ENCODE measurements at places on chromosomes 13 and 19.

DNA sequence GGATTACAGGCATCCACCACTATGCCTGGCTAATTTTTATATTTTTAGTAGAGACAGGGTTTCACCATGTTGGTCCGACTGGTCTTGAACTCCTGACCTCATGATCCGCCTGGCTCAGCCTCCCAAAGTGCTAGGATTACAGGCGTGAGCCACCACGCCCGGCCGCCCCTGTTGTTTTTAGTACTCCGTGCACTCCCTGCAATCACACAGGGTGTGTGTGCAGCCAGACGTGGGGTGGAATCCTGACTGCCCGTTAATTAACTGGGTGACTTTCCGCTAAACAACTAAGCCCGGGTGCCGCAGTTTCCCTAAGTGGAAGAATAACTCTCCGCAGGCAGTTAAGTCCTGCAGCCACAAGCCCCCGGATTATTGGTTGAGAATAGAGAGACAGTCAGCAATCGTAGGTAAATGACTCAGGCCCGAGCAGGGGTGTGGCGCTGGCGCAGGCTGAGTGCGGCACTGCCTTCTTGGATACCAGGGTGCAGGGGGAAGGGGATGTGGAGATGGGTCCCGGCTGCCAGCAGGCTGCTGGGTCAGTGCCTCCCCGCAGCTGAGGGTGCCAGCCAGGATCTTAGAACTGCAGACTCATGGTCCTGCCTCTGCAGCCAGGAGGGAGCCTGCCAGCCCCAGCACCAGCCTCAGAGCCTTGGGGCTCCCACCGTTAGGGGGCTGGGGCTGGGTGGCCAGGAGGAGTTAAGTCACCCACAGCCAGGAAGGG, 6.1 kb upstream of the FXYD3 start:
- peak; percentile 64 for DNase-seq

DNA sequence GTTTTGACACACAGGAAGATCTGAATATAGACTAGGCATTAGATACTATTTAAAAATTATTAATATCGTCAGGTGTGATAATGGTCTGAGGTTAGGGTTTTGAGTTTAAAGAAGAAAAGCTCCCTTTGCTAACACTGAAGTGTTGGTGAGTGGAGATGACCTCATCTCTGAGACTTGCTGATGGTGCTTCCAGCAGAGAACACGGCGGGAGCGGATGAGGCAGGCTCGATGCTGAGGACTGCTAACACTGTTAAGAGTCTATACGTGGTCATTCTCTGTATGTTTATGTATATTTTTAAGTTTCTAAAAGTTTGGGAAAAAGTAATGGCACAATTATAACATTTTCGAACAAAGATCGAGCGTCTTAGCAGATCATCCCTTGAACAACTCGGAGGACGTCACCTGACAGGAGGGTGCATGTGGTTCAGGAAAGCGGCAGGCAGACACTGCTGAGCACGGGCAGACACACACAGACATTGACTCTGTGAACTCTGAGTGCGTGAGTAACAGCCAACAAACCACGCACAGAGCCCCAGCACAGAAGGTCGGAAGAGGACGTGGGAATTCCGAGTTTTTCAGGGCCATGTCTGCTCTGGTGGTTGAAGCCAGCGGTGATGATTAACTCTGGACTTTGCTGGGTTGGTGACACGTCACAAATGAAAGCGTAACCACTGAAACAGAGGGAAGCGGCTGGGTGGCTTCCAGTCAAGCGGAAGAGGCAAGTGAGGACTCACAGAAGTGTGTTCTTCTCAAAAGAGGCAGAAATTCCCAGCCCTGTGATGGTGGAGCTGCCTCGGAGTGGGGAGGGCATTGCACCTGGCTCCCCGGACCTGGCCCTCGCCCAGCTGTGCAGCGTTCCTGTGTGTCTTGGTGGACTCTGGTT, 91.9 kb upstream of the TEX29 start:
- no peak for DNase-seq

GRCh38 chr19:3817761-3818160, 31.6 kb upstream of the MATK start:
- DNase-seq, result no peak

DNA sequence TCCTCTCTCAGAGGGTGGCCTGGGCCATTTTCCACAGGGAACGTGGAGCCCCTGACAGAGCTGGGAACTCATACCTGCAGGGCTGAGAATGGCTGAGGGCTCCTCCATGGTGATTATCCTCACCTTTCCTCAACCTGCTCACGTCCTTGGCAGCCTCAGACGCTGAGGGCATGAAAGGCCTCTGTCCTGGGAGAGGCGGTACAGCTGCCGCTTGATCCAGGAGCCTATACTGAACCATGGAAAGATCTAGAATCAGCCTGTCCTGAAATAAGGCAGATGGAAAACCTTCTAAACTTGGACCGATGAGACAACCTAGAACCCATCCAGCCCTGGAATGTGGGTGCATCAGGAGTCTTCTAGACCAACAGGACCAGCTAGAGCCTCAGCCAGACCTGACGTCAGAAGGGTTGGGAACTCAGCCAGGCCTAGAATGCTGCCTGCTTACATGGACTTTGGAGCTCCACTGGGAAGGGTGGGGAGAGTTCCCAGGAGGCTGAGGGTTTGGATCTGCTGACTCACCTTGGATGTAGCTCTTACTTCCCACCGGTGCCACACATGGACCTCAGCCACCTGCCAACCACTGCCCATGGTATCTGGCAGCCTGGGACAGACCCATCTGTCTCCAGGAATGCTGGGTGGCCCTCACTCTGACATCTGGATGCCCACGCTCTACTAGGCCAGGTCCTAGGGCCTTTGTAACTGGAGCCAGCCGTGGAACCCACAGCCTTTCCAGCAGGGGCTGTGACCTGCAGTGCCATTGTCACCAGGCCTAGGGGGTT, 7.5 kb downstream of the KCTD15 start:
- no peak for DNase-seq

GRCh38 chr19:50663482-50663790, 14.2 kb downstream of the C19orf81 start:
- DNase-seq, result peak; percentile 60

DNA sequence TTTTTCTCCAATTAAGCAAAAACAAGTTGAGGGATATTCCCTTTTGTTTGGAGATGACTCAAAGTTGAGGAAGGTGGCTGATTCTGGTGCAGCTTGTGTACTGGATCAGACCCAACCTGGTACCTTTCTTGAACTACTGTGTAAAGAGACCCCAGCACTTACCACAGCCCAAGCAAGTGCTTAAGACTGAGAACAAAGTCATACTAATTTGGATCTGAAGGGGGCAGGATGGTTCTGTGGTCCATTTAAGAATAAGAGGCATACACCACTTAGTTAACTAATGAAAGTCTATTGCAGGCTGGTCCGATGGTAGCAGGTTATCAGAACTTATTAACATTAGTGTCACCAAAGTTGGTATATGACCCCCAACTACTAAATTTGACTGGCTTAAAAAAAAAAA, 6.3 kb downstream of the THSD1 start:
- DNase-seq, result peak; percentile 45

DNA sequence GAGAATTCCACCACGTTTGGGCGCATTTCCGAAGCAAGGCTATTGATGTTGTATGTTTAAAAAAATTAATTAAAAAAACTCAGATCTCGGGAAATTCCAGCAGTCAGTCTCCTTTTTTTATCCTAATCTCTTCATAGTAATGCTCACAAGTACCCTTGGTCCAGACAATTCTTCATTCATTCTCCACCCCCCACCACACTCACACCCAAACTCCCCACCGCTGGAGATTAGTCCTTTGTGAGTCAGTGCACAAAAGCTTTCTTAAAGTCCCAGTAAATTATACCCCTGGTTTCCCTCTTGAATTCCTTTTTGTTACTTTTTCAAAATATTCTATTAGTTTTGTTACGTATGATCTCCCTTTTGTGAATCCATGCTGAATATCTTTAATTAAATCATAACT, 274.6 kb downstream of the ZNF536 start:
- no peak for DNase-seq

- DNase-seq, result peak; percentile 87
Observed at GRCh38 chr19:12800466-12800770, 1.2 kb downstream of the PRDX2 start.

GRCh38 chr13:71856548-71857043, 10.4 kb downstream of the DACH1 start:
- no peak for DNase-seq

DNA sequence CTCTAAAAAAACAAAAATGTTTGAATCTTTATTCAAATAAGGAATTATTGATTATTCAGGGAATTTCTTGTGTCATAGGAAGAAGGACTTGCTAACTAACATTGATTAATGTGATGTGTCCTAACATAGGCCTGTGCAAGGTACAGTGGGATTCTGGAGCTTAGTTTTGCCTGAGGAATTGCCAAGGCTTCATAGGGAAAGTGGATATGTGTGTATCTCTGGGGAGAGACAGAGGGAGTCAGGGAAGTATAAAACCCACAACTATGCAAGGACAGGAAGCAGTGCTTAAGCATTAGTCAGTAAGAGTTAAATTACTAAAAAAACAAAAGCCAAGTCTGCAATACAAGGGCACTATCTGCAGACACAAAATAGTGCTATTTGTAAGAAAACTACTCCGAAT, 59.6 kb downstream of the WDFY2 start:
- no peak for DNase-seq

GRCh38 chr13:73754241-73754640, 380.0 kb downstream of the KLF12 start:
- DNase-seq, result no peak

- peak; percentile 88 for DNase-seq
Observed at GRCh38 chr13:50911081-50911631, 1.6 kb downstream of the RNASEH2B start.

DNA sequence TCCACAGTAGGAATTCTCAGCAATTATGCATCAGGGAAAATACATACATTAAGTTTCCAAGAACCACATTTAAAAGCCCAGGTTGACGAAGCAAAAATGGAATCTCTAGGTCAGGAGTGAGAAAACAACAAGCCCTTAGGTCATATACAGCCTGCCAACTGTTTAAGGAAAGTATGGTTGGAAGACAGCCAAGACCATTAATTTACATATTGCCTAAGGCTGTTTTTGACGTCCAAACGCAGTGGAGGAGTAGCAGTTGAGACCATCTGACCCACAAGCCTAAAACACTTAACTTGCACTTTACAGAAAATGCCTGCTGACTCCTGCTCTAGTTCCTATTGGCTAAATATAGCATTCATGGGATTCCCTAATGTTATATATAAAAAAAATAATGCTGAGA, 299.0 kb downstream of the ITGBL1 start:
- peak; percentile 39 for DNase-seq

- no peak for DNase-seq
Observed at GRCh38 chr13:82654861-82655855, 1227.1 kb downstream of the SLITRK1 start.

- no peak for DNase-seq
Observed at GRCh38 chr13:114161028-114161556, 18.0 kb upstream of the CFAP97D2 start.

DNA sequence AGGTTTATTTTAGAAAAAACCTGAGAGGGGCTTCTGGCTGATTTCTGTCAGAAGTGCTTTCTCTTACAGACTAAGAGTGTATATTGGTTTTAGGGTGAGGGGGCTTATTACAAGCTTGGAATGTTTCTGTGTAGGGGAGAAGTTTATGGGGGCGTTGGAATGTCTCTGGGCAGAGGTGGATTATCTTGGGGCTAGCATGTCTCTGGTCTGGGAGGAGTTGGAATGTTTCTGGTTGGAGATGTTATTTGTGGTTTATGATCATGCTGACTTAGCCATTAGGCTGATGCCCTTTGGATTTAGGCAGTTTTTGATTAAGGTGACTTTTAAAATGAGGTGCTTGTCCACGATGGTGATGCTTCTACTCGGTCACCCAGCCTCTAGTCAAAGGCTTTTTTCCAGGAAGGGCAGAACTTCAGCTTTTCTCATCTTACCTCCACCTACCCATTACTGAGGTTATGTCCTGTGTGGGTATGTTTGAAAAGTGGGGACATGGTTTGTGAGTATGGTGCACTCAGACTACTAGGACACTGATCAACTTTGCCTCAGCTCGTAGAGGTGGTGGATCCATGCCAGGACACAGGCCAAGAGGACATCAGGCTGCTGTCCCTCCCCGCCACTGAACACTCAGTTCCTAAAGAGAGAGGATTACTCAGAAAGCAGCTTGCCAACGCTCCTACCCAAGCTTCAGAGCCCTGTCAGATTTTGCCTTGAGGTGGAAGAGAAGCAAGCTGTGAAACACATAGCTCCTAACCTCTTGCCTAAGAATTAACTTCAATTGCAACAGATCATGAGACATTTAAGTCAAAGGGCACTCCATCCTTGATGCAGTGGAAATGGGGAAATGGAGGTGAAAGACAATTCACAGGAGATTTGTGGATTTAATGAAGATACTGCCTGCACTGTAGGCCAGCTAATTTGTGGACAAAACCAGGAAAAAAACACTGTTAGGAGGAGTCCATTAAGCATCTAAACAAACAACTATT, 63.6 kb downstream of the ZNF44 start:
- DNase-seq, result no peak

GRCh38 chr13:23876265-23876664, 12.9 kb downstream of the MIPEP start:
- peak; percentile 68 for DNase-seq

GRCh38 chr13:59823486-59823885, 340.2 kb downstream of the DIAPH3 start:
- no peak for DNase-seq

GRCh38 chr19:588741-589692, 664 bp upstream of the HCN2 start:
- no peak for DNase-seq

DNA sequence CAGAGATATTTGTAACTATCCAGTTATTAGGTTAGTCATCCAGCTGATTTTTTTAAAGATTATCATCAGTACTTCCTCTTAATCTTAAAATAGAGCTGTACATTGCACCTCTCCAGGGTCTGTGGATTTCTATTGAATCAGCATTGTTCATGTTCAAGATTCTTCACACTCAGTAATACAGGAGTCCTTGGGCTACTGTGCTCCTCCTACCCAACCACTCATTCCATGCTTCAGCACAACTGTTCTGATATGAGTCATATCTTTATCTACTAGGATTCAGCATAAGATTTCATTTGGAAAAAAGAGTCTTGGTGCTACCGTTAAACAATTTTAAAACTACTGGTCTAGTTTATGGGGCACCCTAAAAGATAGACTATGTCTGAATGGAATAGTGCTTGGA, 357.8 kb downstream of the DCT start:
- DNase-seq, result no peak

All from hematopoietic multipotent progenitor cell treated with erythropoietin and hydrocortisone succinate and interleukin-3 and kit ligand, for 6 days (in vitro differentiated cells).